ENCODE measurements at places on chromosomes 2 and 18.

- DNase-seq, result no peak
These were observed 24.9 kb downstream of the CCNT2 start for GRCh38 chr2:134943540-134943939.

DNA sequence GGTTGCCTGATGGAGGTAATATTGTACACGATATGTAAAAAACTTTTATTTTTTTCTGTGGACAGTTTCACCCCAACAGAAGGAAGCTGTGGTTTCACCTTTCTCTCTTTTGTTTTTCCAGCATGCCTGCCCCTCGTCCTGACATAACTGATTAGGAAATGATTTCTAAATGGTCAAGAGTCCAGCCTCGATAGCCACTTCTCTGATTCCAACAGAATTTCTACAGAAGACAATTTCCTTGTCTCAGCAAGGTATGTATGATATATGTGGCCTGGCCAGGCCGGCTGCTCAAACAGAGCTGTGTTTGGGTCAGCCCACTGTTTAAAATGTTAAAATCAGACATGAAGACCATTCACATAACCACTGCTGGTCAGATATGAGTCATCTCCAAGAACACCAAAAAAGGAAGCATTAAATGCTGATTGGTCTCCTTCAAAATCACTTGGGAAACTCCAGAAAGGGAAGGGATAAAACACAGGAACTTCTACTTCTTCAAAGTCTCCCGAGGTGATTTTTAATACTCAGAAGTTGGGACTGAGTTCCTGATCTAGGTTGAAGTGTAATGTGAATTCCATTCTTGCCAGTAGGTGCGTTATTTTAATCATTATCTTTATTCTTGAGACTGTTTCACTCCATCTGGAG, 22.3 kb downstream of the ATP8B1 start:
- no peak for DNase-seq

- DNase-seq, result no peak
These were observed 222.0 kb upstream of the RAB6C start for GRCh38 chr2:129757366-129757914.

GRCh38 chr2:67694445-67694844, 297.3 kb downstream of the ETAA1 start:
- no peak for DNase-seq

GRCh38 chr2:66717218-66717905, 282.4 kb downstream of the MEIS1 start:
- no peak for DNase-seq

- no peak for DNase-seq
These were observed at the start of gene EMILIN2 for GRCh38 chr18:2846636-2847316. EMILIN2 (plus strand) TSS chr18:2847006; CDS start chr18:2847189, 183 bp downstream.

GRCh38 chr2:171824086-171824485, 70.0 kb downstream of the SLC25A12 start:
- no peak for DNase-seq

DNA sequence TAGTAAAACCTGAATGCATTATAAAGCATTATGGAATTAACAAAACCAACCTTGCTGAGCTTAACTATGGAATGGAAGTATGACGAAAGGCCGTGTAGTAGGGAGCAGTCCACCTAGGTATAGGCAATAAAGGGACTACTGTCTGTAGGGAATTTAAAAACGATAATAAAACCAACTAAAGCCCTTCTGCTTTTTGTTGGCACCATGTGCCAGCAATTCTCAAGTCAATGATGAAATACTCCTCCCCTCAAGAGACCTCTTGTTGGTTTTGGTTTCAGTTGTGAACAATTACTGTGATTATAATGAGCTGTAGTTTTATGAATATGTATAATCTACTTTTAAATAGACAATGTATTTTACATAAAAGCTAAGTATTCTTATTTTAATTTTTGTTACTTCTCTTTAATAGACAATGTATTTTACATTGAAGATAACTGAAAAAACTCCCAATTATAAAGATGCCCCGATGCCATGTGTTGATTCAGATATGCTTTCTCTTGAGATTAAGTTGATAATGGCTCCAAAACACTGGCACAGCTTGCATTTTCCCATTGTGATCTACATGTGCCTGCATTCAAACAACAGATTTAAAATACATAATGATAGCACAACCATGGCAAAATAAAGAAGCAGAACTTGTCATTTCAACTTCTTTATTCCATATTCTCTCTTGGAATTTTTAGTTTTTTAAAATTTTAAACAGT, 55.5 kb upstream of the ZDBF2 start:
- DNase-seq, result no peak

DNA sequence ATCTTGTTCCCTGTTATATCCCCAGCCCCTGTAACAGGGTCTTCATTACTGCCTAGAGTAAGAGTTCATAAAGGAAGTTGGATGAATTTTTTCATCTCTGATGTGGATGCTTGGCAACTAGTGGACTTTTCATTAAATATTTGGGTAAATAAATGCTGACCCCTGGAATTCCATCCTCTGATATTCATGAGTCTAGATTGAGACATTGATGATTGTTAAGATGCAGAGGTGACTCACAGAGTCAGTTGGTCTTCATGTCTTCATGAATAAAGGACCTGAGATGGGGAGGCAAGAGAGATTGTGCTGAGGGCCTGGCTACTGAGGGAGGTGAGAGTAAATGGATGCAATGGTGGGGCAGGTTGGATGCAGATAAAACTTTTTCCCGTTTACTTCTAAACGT, 132.7 kb upstream of the NT5C1B start:
- DNase-seq, result no peak

GRCh38 chr2:101179982-101180381, 28.8 kb upstream of the TBC1D8 start:
- DNase-seq, result no peak

DNA sequence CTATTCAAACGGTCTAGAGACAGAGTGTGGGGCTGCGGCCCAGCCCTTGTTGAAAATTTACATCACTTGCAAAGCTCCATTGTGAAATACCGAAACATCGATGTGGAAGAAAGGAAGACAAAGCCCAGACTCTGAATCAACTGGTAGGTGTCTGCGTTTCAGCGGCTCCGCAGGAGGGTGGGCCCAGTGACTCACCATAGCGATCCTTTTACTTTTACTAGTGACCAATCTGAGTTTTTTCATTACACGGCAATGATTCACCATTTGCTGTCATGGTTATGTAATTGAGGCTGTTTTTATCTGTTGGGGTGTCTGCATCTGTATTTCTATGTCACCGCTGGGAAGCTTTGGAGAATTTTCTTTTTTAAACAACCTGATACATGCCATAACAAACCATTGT, 66.6 kb upstream of the ODC1 start:
- DNase-seq, result no peak

DNA sequence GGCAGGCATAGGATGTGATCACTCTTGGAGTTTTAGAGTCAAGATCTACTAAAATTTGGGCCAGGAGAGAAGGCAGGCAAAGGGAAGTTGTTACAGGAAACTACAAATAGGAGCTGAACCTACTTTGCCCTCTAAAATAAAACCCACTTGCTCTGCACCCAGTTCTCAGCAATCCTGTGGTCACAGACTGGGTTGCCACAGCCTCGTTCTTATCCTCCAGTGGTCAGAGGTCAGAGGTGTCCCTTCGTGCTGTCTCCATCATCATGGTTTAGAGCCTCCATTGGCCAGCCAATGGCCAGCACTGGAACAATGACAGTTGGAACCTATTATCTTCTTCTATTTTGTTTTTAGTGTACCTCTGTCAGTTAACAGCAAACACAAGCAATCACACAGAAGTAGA, 90.7 kb upstream of the TNP1 start:
- no peak for DNase-seq

DNA sequence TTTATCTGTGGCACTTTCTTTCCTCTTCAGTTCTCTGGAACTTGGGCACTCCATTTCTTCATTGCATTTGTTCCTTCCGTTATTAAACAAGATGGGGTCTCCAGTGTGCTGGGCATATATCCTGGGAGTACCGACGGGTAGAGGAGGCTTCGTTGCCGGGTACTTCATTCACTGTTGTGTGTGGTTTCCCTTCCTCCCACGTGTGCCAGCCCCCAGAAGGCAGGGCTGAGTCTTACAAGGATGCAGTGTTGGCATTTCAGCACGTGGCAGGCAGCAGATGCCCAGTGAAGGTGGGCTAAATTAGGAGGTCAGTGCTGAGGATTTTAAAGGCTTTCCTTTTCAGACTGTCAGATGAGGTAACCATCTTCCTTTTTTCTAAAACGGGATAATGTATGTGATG, 58.6 kb downstream of the MGAT5 start:
- no peak for DNase-seq

- DNase-seq, result no peak
These were observed 14.9 kb upstream of the HPCAL1 start for GRCh38 chr2:10287761-10288160.

DNA sequence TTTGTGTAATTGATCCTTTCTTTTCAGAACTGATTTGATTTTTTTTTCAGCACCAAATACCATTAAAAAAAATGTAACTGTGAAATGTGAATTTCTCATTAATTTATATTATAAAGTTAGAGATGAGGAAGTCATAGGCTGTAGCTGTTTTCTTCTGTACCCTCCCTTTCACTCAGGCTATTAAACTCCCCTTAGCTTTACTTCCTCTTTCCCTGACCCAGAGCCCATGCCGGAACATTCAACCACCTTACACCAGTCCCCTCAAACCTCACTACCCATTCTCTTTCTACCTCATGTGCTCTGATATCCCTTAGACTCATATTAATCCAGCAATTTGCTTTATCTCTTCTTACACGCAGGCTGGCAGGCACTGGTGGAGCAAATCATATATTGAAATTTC, 12.4 kb downstream of the GALNT5 start:
- DNase-seq, result no peak

DNA sequence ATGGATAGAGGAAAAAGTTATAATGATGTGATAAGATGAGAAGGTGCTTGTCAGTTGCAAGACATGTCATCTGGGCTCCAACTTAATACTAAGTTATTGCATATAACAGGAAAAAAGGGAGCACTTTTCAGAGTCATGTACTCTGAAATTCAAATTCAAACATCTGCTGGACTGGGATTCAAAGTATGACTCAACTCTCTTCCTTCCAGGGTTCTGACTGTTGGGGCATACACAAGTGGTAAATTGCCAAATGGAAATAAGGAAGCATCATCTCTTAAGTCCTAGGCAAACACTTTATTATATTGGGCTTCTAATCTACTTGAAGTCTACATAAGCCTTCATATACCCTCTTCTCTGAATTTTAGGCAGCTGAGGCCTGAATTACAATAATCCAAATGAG, 44.9 kb downstream of the ZBTB14 start:
- DNase-seq, result no peak

GRCh38 chr2:148614322-148615049, 30.1 kb upstream of the EPC2 start:
- DNase-seq, result no peak

GRCh38 chr18:48792141-48792540, 158.6 kb downstream of the SMAD7 start:
- no peak for DNase-seq

All from stimulated activated CD8-positive, alpha-beta memory T cell treated with anti-CD3 and anti-CD28 coated beads, Interleukin-7, amount 100 ng/mL, for 1 hour (primary cell).